ENCODE measurements at places on chromosomes 12 and 14. TPM values are rescaled to one million over a fixed set of nuclear protein-coding genes. Genes with fewer than 3 reads are reported as not detected.

ANKRD9 gene
- total RNA-seq: 2.2 TPM

DNA sequence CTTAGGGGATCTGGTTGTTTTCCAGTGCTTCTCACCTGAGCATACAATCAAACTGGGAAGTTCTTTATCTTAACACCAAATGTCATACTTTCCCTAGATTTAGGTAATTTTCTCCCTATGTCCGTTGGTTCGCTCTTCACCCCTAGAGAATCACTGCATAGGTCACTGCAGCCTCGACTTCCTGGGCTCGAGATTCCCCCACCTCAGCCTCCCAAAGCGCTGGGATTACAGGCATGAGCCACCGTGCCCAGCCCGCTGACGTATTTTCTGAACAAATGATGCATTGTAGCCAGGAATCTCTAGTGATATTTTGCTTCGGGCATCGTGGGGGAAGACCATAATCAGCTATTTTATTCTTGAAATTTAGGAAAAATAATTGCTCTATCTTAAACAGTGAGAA, 1.1 kb upstream of the RPL41 start:
- no peak overlapping the region for H3K27ac ChIP-seq
- H3K4me1 ChIP-seq: peaks cover 10% of the 10 kb centered on the region
- no peak for DNase-seq
- peaks cover 39% of the 10 kb centered on the region for H3K36me3 ChIP-seq
- peak overlapping the region; percentile 61 for H3K4me3 ChIP-seq

GRCh38 chr12:52230364-52231281, 2.4 kb upstream of the KRT7 start:
- no peaks in the 10 kb centered on the region for H3K36me3 ChIP-seq
- no peaks in the 10 kb centered on the region for H3K4me1 ChIP-seq
- no peak overlapping the region for H3K27ac ChIP-seq
- no peak for DNase-seq
- no peak overlapping the region for H3K4me3 ChIP-seq

B4GALNT1 gene
- total RNA-seq: 0.57 TPM

GRCh38 chr14:104868060-104868740, 3.1 kb downstream of the CEP170B start:
- H3K4me3 ChIP-seq: no peak overlapping the region
- no peak overlapping the region for H3K27ac ChIP-seq
- DNase-seq: no peak
- H3K27me3 ChIP-seq: peaks cover 42% of the 10 kb centered on the region
- no peaks in the 10 kb centered on the region for H3K36me3 ChIP-seq
- peaks cover 13% of the 10 kb centered on the region for H3K4me1 ChIP-seq

TRHDE gene
- total RNA-seq: 0.42 TPM

SLC48A1 gene
- 4.5 TPM for total RNA-seq

ITGB7 gene
- total RNA-seq: 18.9 TPM

HOXC4 gene
- 0.19 TPM for total RNA-seq

GRCh38 chr12:22656831-22657230, 31.9 kb downstream of the ETNK1 start:
- DNase-seq: peak; percentile 57
- no peaks in the 10 kb centered on the region for H3K27me3 ChIP-seq
- H3K4me3 ChIP-seq: no peak overlapping the region
- H3K4me1 ChIP-seq: peaks cover 3% of the 10 kb centered on the region
- peaks cover 4% of the 10 kb centered on the region for H3K36me3 ChIP-seq

DHRS2 gene
- 0.28 TPM for total RNA-seq

PRPH gene
- total RNA-seq: 0.28 TPM

CELA1 gene
- 0.09 TPM for total RNA-seq

GRCh38 chr12:47419497-47419896, 286.3 kb downstream of the RPAP3 start:
- H3K27me3 ChIP-seq: no peaks in the 10 kb centered on the region
- no peak overlapping the region for H3K4me3 ChIP-seq
- no peaks in the 10 kb centered on the region for H3K36me3 ChIP-seq
- no peak overlapping the region for H3K27ac ChIP-seq

GRCh38 chr12:83015390-83016217, 328.9 kb downstream of the TMTC2 start:
- no peak overlapping the region for H3K4me3 ChIP-seq
- H3K27ac ChIP-seq: peak overlapping the region; percentile 33
- DNase-seq: no peak
- no peaks in the 10 kb centered on the region for H3K27me3 ChIP-seq
- H3K4me1 ChIP-seq: no peaks in the 10 kb centered on the region

PSMA6 gene
- 550 TPM for total RNA-seq

- H3K36me3 ChIP-seq: no peaks in the 10 kb centered on the region
- H3K27me3 ChIP-seq: no peaks in the 10 kb centered on the region
- no peak for DNase-seq
Observed at GRCh38 chr14:101189962-101190560, 286.5 kb upstream of the RTL1 start.

GRCh38 chr12:12800406-12801180, 12.6 kb upstream of the DDX47 start:
- H3K27me3 ChIP-seq: no peaks in the 10 kb centered on the region
- no peaks in the 10 kb centered on the region for H3K4me1 ChIP-seq
- H3K36me3 ChIP-seq: no peaks in the 10 kb centered on the region
- H3K27ac ChIP-seq: no peak overlapping the region
- H3K4me3 ChIP-seq: no peak overlapping the region
- no peak for DNase-seq

TOMM20L gene
- not detected for total RNA-seq

Data from thymus (tissue), 14 donors.